ENCODE measurements at places on chromosomes 3 and 15.
A peak's percentile ranks its signal among the peaks of the same experiment; 100 is the strongest.

DNA sequence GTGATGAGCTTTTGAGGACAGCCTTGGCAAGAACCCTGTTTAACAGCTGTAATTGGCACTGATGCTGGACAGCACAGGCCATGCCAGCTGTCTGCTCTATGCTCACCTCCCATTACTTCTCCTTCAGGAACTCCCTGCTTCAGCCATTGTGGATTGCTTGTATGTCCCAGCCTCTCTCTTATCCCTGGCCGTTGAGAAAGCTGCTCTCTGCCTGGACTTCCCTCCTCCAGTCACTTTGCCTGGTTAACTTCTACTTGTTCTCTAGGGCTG, 444.5 kb downstream of the EPHB1 start:
- DNase-seq: no peak

DNA sequence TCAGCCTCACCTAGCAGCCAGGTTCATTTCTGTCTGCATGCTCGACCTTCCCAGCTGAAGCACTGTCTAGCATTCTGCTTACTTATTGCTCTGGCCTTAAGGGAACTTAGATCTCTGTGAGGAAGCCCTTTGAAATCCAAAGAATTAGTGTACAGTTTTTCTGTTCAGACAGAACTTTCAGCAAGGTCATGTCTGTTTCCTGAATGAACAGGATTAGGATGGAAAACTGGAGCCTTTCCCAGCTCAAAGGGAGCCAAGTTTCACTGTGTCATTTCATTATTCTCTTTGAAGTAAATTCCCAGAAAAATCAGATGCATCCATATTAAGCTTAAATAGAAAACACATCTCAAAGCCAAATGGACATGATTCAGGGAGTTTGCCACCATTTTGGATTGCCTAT, 457.3 kb upstream of the KCNMB2 start:
- DNase-seq: no peak

- no peak for DNase-seq
Measured at GRCh38 chr3:43792904-43793303, 102.2 kb downstream of the ABHD5 start.

- no peak for DNase-seq
Measured at GRCh38 chr3:128456776-128457715, 9.6 kb downstream of the DNAJB8 start.

DNA sequence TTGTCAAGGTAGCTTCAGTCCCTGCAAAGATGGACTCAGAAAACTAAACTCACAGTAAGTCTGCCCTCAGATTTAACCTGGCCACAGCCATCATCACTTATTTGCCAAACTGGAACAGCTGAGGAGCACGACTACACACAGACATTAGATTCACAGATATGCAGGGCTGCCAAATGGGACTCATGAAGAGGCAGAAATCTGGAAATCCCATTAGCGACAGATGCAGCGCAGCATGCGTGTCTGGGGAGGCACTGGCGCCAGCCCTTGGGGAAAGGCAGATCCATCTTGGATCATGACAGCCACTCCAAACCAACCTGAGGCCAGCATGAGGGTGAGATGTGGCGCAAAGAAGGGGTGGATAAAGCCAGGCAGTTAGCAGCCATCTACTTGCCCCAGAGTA, 160.7 kb upstream of the TSC22D2 start:
- no peak for DNase-seq

- DNase-seq: no peak
Measured at GRCh38 chr3:12705981-12706380, 42.1 kb upstream of the RAF1 start.

GRCh38 chr3:71629711-71630110, 46.2 kb upstream of the FOXP1 start:
- no peak for DNase-seq

- DNase-seq: no peak
Measured at GRCh38 chr3:143831208-143831607, 17.1 kb downstream of the SLC9A9 start.

DNA sequence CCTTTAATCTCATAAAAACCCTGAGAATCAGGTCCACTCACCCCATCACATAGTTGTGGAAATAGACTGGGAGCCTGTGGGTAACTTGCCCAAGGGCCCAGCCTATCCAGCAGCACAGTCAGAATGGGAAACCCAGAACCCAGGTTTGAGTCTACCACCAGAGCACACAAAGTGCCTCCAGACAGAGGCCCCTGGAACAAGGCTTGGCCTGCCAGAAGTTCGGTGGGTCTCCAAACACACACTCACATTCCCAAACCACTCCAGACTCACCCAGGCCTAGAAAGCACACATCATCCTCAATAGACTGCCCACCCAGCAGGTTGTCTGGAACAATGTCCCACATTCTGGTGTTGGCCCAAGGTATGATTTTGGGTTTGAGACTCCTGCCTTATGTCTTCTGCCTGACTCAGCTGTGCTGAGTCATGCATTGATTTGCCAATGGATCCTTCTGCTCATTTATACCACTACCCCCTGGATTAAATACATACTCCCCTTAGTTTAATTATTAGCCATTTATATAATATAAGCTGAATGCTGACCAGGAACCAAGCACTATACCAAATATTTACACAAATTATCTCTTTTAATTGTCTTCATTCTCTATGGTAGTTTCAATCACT, 4.5 kb downstream of the SLC12A8 start:
- no peak for DNase-seq

DNA sequence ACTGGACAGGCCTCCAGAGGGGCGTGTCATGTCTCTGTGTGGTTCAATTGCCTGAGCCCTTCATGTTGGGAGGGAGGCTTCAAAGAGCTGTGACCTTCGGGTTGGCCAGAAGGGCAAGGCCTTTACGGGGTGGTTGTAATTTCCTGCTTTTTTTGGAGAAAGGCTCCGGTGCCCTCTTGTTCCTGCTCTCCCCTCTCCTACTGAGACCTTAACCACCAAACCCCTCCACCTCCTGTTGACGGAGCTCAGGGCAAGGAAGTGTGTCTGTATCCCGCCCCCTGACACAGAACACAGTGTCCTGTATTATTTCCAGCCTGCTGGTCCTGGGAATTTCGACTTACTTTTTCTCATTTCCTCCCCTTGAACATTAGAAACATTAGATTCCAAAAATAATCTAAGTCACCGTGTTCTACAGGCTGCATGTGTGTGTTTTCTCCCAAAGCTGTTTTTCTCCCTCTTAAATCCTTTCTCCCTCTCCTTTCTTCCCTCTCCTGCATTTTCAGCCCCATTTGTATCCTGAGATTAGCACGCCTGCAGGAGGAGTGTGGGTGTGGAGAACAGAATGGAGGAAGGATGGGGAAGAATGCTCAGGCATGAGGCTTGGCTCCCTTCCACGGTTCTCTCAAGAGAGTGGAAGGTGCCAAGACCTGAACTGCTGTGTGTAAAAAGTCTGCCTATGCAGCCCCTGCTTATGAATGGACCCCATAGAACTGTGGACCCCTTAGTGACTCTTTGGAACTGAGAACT, 285.4 kb upstream of the ROPN1 start:
- no peak for DNase-seq

DNA sequence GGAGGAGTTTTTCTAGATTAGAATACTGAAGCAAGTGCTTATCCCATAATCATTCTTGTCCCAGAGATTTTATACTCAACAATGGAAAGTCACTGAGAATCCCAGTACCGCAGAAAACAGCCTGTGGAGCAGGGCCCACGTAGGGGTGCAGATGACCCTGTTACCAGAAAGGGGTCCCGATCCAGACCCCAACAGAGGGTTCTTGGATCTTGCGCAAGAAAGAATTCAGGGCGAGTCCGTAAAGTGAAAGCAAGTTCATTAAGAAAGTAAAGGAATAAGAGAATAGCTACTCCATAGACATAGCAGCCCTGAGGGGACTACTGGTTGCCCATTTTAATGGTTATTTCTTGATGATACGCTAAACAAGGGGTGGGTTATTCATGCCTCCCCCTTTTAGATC, 2.6 kb downstream of the GCNT3 start:
- DNase-seq: no peak

DNA sequence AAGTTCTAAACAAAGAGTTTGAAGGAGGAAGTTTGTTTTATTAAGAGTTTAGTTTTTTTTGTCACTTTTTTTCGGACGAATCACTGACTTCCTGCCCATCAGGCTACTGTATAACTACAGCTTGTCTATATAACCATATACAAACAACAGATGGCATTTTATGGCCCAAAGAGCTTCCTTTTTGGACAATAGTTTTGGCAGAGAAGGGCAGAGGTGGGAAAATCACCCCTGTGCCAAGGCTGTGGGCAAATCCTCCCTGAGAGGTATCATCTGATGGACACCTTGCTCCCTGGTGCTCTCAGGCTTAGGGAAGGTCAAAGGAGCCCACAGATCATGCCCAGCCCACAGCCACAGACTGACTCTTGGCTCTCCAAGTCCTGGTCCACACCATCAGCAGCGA, 113.4 kb downstream of the OXNAD1 start:
- no peak for DNase-seq

DNA sequence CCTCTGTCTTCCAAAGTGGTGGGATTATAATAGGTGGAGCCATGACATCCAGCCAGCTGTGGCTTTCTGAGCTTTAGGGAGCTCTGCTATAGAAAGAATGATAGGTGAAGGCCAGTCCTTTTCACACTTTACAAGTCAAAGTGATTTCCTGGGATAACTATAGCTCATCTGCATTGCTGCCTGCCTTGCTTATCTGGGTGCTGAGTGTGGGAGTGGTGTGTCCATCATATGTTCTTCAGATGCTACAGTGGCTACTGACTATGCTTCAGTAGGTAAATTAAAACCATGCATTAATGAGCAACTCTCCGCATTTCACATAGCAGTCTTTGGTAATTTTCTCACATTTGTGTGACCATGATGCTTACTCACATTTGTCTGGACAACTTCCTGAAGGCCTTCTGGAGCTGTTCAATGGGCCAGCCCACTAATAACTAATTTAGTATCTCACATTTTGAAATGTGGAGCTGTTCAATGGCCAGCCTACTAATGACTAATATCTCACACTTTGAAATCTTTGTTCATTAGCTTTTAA, 23.4 kb downstream of the RHOA start:
- DNase-seq: no peak

DNA sequence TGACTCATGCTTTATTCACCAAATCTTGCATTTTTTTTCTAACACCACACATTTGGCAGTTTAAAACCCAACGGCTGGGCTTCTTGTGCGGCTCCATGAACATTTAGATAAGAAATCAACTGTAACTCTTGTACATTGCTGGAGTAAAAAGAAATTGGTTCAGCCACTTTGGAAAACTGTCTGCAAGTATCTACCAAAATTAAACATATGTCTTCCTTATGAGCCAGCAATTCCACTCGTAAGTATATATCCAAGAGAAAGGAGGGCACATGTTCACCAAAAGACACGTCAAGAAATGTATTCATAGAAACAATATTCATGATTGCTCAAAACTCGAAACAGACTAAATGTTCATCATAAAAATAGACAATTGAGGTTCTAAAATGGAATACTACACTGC, 291.9 kb upstream of the POU1F1 start:
- DNase-seq: no peak

DNA sequence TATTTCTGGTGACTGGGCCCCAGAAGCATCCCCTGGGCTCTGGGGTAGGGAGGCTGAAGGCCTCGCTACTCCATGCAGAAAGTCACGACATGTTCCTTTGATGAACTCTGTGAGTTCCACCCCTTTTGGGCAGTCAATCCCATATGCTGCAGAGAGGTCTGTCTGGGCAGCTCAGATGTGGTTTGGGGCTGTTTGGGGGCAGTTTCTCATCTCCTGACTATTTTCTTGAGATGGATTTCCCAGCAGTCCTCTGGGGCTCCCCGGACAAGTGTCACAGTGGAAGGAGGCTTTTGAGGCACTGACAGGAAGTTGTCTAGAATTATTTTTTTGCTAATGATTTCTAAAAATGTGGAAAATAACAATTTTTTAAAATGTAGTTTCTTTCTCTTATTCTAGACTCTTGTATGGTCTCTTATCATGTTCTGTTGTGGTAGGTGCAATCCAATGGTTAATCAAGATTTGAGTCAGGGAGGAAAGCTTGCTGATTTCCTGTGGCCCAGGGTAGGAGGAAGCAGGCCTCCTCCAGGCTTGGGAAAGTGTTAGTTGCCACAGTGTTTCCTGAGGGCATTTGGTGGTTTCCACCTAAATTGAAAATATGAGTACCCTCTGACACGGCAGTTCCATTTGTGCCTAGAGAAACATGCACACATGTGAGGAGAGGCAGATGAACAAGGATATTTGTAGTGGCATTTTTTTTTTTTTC, 19.9 kb upstream of the TATDN2 start:
- peak; percentile 67 for DNase-seq

- peak; percentile 70 for DNase-seq
Measured at GRCh38 chr15:100849021-100849854, 30.4 kb upstream of the ALDH1A3 start.

DNA sequence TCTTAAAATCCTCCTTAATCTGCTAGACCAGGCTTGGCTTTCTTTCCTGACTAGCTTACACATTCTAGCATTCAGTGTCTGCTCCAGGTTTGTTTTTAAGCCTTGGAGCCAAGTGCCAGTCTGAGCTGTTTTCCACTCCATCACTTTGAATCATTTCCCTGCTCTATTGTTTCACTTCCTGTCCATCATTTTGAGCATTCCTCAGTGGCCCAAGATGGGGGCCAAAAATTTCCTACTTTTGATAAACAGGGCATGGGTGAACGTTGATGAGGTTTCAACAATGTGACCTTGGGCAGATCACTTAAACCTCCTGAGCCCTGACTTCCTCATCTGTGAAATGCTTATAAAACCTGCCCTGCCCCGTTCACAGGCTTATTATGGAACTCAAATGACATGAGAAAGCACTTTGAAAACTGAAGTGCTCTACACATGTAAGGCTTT, 4.4 kb downstream of the CYP19A1 start:
- DNase-seq: no peak

DNA sequence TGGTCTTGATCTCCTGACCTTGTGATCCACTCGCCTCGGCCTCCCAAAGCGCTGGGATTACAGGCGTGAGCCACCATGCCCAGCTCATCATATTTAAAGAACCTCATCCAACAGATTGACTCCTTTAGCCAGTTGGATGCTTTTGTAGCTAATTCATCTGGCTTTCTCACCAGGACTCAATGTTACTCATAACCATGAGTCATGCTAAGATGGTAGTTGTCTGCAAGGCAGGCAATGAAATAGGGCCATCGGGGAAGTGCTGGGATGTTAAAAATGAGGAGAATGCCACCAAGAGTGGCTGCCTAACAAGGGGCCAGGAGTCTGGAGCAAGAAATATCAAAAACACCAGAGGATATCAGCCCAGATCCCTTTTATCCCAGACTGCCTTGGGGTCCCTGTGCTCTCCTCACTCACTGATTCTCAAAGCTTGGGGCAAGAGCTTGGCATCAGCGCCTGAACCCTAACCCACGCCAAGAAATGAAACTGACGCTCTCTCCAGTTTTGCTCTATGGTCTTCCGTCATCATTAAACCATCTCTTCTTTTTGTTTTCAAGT, 7.4 kb upstream of the PCOLCE2 start:
- no peak for DNase-seq
